Activated naive CD4-positive, alpha-beta T cell treated with anti-CD3 and anti-CD28 coated beads for 36 hours (primary cell): ENCODE measurements at places on chromosomes 11 and 22. TPM values are rescaled to one million over a fixed set of nuclear protein-coding genes. Genes with fewer than 3 reads are reported as not detected.

GRCh38 chr22:42256930-42257329 lies 13.5 kb downstream of the TCF20 start:
- DNase-seq: no peak
- H3K4me1 ChIP-seq: peaks cover 63% of the 10 kb centered on the region
- no peaks in the 10 kb centered on the region for H3K27me3 ChIP-seq
- H3K36me3 ChIP-seq: peaks cover 1% of the 10 kb centered on the region
- no peak overlapping the region for H3K4me3 ChIP-seq

GRCh38 chr11:70155386-70155785 lies 47.7 kb upstream of the FADD start:
- H3K4me1 ChIP-seq: no peaks in the 10 kb centered on the region
- no peak for DNase-seq

- DNase-seq: no peak
- H3K27me3 ChIP-seq: no peaks in the 10 kb centered on the region
- H3K36me3 ChIP-seq: peaks cover 2% of the 10 kb centered on the region
- no peak overlapping the region for H3K27ac ChIP-seq
- no peak overlapping the region for H3K4me3 ChIP-seq
These were observed 26.7 kb downstream of the RRP8 start for GRCh38 chr11:6576471-6577373.

GRCh38 chr11:96875712-96876111 lies 485.9 kb downstream of the JRKL start:
- no peak for DNase-seq
- no peaks in the 10 kb centered on the region for H3K27me3 ChIP-seq
- no peak overlapping the region for H3K4me3 ChIP-seq
- H3K4me1 ChIP-seq: no peaks in the 10 kb centered on the region

DNA sequence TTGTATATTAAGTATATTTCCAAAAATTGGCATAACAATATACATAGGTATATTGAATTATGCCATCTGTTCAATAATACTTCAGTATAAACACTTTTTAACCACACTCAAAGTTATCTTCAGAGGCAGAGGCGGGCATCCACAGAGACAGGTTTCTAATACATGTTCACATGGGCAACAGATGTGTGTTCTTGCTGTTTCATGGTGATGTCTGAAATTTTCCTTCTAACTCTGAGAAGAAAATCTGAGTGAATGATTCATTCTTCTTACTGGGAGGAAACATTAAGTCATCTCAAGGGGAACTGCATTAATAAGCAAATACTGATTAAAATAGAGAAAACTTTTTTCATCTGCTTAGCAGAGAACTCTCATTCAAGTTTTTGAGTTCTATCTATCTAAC lies 1074.5 kb downstream of the LRRC4C start:
- no peaks in the 10 kb centered on the region for H3K4me1 ChIP-seq
- no peaks in the 10 kb centered on the region for H3K27me3 ChIP-seq
- no peak overlapping the region for H3K27ac ChIP-seq
- H3K4me3 ChIP-seq: no peak overlapping the region
- no peak for DNase-seq
- H3K36me3 ChIP-seq: no peaks in the 10 kb centered on the region

GRCh38 chr11:14454861-14455632 lies 44.6 kb downstream of the COPB1 start:
- H3K27me3 ChIP-seq: no peaks in the 10 kb centered on the region
- DNase-seq: no peak
- H3K4me3 ChIP-seq: no peak overlapping the region
- peaks cover 11% of the 10 kb centered on the region for H3K36me3 ChIP-seq

GRCh38 chr11:17745023-17745772 lies 10.6 kb downstream of the KCNC1 start:
- peaks cover 5% of the 10 kb centered on the region for H3K27me3 ChIP-seq
- H3K36me3 ChIP-seq: no peaks in the 10 kb centered on the region
- no peaks in the 10 kb centered on the region for H3K4me1 ChIP-seq

DNA sequence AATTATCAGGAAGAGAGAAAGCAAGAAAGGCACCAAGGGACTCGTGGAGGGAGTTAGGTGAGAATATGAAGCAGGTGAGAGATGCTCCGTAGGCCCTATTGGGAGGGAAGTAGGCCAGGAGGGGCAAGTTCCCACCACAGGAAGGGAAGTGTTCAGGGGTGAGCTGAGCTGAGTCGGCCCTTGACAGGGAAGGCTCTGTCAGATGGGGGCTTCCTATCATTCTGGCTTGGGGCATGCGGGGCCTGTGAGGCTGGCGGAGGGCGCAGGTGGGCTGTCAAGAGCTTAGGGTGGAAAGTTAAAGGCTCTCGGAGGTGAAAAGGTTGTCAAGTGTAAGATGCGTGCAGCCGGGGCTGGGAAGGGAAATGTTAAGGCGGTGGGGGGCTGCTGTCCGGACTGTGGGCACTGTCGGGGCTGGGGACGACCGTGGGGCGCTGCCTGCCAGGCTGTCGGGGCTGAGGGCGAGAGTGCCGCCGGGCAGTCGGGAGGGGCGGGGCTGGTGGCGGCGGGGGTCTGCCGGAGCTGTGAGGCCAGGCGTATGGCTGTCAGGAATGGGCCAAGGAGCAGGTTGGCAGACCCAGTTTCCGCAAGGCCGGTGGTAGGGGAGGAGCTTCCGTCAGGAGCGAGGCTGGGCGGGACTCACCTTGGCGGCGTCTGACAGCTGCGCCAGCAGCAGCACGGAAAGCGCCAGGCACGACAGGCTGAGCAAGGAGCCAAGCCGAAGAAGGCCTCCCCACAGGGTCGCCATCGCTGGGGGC lies 496 bp downstream of the TMEM9B start:
- peaks cover 33% of the 10 kb centered on the region for H3K4me1 ChIP-seq
- H3K4me3 ChIP-seq: peak overlapping the region; percentile 98
- H3K36me3 ChIP-seq: peaks cover 9% of the 10 kb centered on the region
- peak; percentile 84 for DNase-seq

DNA sequence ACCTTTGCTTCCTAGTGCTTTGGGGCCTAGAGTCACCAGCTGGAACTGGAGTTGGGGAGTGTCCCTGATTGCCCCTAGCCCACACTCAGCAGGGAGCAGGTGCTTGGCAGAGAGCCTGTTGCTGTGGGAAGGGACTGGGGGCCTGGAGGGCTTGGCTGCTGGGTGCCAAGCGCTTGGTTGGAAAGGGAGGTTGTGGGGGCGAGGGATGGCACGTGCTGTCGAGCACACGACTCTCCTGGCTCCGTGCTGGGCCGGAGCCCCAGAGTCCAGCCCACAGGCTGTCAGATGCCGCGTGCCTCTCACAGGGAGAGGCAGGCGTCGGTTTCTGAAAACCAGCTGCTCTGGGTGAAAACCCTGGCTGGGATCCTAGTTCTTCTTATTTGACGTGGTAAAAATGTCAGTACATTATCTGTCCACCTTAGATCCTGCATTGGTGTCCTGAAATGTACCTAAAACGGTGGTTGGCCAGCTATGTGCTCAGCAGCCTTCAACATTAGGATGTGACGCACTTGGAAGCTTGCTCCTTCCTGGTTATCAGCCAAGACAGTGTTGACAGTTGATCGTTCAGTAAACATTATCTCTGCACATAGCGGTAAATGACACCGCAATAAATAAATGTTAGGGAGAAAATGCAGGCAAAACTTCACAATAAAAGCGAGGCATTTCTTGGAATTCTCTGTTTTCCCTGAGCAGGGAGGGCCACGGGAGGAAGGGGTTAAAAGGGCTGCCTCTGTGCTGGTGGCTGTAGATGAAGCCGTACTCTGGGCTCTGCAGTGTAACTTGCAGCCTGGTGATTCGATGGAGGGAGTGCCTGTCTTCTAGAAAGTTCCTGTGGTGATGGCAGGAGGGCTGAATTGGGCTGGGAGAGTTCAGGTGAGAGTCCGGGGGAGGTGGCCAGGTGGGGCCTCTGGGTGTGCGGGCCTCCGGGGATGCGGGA lies 29.2 kb downstream of the GRAMD4 start:
- H3K4me1 ChIP-seq: peaks cover 20% of the 10 kb centered on the region
- DNase-seq: no peak
- no peaks in the 10 kb centered on the region for H3K27me3 ChIP-seq
- H3K27ac ChIP-seq: no peak overlapping the region
- no peak overlapping the region for H3K4me3 ChIP-seq

GRCh38 chr11:124877910-124878758 lies 12.9 kb downstream of the ROBO3 start:
- no peaks in the 10 kb centered on the region for H3K36me3 ChIP-seq
- peak overlapping the region; percentile 83 for H3K4me3 ChIP-seq
- no peak for DNase-seq
- H3K27ac ChIP-seq: no peak overlapping the region
- H3K4me1 ChIP-seq: peaks cover 19% of the 10 kb centered on the region

- H3K4me1 ChIP-seq: peaks cover 96% of the 10 kb centered on the region
- H3K36me3 ChIP-seq: no peaks in the 10 kb centered on the region
- no peak for DNase-seq
- peak overlapping the region; percentile 46 for H3K27ac ChIP-seq
- H3K4me3 ChIP-seq: no peak overlapping the region
These were observed 8.2 kb downstream of the ARRB1 start for GRCh38 chr11:75342966-75343870.

The GLB1L3 gene
- 11.8 TPM for total RNA-seq

The GPHA2 gene
- not detected for total RNA-seq

The INTS4 gene
- total RNA-seq: 45.5 TPM

The OR4B1 gene
- total RNA-seq: not detected

The CARD18 gene
- total RNA-seq: not detected
